ENCODE measurements at places on chromosomes 12 and 14.

- no peak for DNase-seq
Measured at GRCh38 chr14:70857496-70857890, 48.2 kb upstream of the MAP3K9 start.

GRCh38 chr14:32786886-32787285 lies 151.8 kb upstream of the NPAS3 start:
- DNase-seq: no peak

DNA sequence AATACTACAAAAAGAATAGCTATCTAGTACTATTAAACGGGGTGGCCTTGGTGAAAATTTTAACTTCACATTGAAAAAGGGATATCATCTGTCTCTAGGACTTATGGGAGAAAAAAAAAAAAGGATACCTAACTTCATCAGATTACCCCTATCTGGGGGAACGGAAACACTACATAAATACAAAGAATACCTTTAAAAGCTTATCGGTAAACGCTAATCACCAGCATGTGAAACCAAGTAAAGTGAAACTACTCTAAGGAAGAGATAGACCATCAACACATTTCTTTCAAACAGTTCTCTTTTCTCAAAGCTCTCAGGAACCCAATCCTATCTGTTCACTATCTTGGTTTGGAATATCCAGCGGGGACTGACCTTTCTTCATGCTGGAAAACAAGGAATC lies 3.5 kb downstream of the KICS2 start:
- DNase-seq: no peak

- DNase-seq: peak; percentile 82
Measured at GRCh38 chr12:108457006-108457733, 57.9 kb upstream of the FICD start.

DNA sequence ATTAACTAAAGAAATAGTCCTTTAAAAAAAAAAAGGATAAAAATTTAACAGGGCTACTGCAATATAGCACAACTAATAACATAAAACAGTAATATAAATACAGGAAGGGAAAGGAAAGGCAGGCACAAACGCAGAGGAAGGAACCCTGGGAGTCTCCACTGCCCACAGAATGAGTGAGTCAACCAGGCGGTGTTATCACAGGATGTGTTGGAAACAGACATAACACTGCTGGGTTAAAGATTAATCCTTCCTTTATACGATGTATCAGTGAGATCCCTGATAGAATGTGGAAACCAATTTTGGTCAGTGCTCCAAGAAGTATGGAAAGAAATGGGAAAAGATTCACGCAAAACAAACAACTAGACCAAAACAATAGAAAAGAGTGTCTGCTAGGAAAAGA lies 47.9 kb downstream of the FGD6 start:
- no peak for DNase-seq

DNA sequence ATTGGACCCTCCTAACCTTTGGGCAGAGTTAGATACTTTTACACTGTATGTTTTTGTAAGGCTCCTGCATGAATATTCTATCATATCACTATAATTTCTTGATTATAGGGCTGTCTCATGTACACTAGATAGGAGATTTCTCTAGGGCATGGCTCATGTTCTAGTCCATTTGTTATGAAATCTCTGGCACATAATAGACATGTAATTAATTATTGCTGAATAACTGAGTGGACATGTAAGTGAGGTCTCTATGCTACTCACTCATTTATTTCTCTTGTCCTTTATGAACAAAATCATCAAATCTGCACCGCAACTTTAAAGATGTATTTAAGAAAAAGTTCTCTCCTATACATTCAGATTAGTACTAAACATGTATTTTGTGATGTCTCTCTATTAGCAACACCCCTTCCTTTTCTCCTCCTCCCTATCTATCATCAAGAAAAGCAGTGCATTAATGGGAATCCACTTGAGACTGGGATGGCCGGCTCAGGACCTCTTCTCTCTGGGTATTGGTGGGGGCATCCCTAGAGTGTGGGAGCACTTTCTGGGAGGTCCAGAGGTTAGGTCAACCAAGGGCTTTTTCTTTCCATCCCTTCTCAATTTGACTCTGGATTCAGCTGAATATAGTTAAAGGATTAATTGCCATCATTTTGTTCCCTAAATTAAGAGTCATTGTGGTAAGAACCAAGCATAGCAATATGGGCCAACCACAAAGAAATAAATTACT lies 168.0 kb upstream of the HMGA2 start:
- no peak for DNase-seq

GRCh38 chr12:89861086-89861485 lies 152.4 kb upstream of the ATP2B1 start:
- DNase-seq: no peak

- no peak for DNase-seq
Measured at GRCh38 chr12:131909752-131910219, 15.4 kb downstream of the ULK1 start.

- peak; percentile 26 for DNase-seq
Measured at GRCh38 chr12:2853626-2854025, 3.2 kb downstream of the TEX52 start.

DNA sequence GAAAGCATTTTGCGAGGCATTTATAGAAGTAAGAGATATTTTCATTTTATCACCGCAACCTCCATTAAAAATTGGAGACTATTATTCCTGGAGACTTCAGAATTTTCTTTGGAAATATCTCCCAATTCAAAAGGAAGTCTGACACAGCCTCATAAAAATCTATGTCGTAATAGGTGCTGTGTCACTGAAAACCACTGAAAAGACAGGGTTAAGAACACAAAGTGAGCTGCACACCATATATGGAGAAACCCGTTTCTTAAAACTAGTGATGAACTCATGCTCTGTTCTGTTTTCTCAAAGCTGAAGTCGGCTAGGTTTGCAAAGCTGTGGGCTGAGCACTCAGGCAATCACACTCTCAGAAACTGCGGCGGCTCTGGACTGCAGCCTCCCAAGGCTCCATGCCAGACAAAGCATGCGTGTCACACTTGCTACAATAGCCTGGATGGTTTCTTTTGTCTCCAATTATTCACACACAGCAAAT lies at the start of gene GLIPR1:
Gene GLIPR1, plus strand, starts transcription at position 287 of the 481 bp plus-strand sequence. Its CDS starts 126 bp downstream, at position 413.
- no peak for DNase-seq

DNA sequence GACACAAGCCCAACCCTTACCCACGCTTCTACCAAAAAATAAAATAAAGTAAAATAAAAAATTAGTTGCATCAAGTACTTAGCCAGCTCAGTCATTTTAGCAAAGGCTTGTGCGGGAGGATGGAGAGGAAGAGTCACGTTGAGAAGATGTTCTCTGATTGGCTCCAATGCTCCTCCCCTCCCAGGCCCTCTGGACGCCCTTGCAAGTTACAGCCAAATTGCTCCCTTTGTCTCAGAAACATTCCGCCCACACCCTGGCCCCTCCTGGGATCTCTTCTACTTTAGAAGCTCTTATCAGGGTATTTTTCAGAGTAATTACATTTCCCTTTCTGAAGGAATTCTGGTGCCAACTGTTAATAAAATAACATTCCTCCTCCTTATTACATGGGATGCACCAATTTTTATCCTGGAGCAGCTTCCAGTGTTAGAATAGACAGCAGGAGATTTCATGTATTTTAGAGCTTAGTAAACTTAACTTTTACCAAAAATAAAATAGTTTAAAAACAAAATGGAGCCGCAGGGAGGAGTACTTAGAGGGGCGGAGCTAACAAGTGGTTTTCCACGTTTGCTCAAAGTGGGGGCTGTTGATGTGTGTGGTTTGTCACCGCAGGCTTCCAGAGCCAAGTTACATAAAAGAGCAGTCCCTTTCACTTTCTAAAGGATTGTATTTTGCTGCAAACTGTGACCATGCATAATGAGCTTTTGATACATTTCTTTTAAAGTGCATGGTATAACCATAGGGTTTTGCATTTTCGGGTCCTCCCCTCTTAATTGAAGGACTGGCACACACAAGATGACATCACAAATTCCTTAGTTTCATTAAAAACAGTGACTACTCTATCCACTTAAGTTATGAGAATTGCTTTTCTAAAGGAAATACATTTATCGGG lies 71.7 kb upstream of the RAP1B start:
- no peak for DNase-seq

- no peak for DNase-seq
Measured at GRCh38 chr12:126191949-126192348, 1126.7 kb downstream of the AACS start.

GRCh38 chr14:71536927-71537772 lies 395.1 kb upstream of the RGS6 start:
- DNase-seq: no peak

GRCh38 chr14:32702562-32702961 lies 236.1 kb upstream of the NPAS3 start:
- DNase-seq: no peak

DNA sequence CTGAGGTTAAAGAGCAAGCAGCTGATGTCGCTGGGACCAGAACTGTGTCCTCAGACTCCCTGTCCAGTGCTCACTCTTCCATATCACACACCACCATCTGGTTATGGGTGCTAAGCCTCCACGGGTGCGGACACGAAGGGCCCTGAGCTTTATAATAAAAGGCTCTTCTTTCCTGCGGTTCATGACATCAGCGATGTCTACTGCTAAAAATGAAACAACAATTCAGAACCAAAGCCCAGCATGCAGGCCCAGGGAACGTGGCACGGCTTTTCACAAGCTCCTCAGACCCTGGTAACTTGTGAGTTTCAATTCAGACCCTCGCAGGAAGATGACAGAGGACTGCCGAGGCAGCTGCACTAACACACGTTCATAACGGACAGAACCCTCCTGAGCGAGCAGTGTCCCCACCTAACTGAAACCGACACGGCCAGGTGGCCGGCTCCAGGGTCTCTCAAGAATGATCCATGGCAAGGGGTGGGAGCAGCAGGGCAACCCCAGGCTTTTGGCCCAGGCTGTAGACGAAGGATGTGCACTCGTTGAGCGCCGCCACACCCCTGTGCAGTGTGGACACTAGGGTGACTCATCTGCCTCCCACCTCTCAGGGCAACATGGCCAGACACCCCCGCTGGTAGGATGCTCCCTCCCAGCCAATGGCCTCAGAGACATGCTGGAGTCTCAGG lies 180.3 kb downstream of the CALM1 start:
- DNase-seq: no peak

GRCh38 chr14:50008974-50009373 lies 107.4 kb downstream of the VCPKMT start:
- DNase-seq: no peak

DNA sequence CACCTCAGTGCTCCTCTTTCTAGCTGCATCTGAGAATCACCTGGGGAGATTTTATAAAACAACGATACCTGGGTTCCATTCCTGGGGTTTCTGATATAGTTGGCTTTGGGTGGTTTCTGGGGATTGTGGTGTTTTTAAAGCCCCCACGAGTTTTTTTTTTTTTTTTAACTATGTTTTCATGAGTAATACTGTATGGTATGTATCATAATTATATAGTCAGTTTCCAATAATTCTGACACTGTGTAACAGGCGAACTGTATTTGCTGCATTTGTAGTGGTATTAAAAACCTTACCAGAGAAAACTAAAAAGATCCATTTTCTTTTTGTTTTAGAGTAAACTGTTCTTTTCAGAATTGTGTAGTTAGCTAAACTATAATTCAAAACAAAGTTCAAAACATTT lies 84.9 kb downstream of the SRGAP1 start:
- no peak for DNase-seq

DNA sequence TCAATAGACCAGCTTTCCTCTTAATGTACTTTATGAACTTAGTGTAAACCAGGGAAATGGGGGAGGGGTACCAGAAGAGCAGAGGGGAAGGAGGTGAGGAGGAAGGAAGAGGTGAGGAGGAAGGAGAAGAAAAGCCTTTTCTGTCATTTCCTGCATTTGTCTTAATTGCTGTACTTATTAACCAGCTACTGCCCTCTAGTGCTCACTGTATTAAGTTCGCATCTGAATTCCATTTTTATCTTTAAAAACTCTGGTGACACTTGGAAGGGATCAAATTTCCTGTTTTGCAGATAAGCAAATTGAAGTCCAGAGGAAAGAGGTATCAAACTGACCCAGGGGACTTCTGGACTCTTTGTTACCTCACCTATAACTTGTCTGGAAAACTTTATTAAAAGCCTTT lies 22.2 kb downstream of the MANSC1 start:
- DNase-seq: peak; percentile 60

DNA sequence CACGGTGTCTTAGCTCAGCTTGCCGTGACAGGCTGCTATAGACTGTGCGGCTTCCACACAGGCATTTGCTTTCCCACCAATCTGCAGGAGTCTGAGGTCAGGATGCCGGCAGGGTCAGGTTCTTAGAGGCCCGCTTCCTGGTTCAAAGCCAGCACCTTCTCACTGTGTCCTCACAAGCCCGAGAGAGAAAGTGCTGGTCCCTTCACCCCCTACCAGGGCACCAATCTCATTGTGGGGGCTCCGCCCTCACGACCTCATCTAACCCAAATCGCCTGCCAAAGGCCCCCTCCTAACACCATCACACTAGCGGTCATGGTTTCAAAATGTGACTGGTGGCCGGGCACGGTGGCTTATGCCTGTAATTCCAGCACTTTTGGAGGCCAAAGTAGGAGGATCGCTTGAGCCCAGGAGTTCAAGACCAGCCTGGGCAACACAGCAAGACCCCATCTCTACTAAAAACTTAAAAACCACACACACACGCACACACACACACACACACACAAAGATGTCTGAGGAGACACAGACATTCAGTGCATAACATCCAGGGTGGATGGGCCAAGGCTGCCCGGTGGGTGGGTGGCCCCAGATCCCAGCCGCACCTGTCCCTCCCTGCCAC lies 26.8 kb downstream of the MMP17 start:
- DNase-seq: no peak

DNA sequence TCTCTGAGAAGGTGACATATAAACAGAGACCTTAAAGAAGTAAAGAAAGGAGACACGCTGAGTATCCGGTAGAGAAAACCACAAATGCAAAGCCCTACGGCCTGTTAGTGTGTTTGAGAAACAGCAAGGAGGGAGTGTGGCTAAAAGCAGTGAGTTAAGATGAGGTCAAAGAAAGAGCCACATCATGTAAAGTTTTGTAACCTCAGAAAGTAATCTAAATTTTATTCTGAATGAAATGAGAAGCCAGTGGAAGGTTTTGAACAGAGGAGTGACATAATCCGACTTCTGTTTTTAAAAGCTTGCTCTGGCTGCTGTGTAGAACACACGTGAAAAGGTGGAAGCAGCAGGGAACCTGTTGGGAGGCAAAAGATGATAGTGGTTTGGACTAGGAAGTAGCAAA lies 32.6 kb downstream of the PPP2R5E start:
- DNase-seq: no peak

- no peak for DNase-seq
Measured at GRCh38 chr12:120131116-120131515, 14.6 kb upstream of the RAB35 start.

DNA sequence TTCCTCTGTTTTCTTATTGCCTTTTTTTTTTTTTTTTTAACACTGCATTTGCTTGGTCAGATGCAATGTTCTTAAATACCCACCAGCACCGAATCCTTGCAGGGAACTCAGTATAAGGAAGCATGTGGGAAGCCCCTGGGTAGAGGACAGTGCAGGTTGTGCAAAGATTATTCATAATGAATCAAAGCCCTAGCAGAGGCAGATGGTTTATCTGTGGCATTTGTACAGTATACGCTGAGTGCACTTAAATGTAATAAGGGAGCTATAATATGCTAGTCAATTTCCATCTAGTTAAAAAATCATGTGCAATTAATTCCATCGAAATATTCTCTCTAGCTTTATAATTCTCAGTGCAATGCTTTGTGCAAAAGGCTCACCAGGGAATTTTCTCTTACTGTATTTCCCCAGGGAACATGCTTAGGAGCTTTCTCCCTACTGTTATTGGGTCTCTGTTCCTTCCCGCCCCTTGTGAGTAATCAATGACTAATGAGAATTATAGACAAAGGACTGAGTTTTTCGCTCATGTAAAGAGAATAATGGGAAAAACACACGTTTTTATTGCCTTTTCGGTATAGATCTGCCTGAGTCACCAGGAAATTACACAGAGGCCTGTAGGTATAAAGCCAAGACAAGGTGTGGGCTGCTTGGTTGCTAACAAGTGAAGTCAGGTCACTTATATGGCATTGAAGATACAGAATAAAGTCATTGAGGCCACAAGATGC lies 1214.3 kb upstream of the TMEM132C start:
- DNase-seq: no peak

All from NCI-H524 (cell line).